ENCODE measurements at places on chromosomes 6 and 20.

DNA sequence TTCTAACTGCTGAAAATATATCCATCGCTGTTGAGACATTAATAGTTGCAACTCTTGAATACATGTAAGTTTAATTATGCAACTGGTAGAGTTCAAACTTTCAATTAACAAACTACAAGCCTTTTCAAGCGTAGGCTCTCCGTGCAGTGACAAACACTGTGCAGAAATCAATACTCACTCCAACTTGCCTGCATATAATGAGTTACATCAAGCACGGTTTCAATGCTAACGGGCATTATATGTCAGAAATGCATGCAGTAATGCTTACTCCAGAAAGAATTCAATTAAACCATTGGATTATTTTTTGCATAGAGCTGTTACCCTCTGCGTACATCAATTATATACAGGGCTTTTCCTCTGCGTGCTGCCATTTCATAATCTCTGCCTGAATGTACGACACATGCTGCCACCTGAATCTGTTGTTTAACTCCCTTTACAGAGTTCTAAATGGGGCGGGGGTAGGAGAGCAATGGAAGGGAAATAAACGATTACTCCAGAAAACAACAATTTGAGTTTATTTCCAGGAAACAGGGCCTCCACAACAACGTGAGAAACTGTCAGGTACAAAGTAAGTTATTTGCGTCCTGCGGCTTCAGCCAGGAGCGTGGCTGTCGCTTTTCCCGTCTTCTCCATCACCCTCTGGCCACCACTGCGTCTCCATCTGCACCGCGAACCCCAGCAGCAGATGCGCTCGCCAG is 1.8 kb downstream of the PTPRK start:
- no peak for DNase-seq

GRCh38 chr20:60137657-60138245 is 179.5 kb downstream of the CDH26 start:
- DNase-seq, result no peak

DNA sequence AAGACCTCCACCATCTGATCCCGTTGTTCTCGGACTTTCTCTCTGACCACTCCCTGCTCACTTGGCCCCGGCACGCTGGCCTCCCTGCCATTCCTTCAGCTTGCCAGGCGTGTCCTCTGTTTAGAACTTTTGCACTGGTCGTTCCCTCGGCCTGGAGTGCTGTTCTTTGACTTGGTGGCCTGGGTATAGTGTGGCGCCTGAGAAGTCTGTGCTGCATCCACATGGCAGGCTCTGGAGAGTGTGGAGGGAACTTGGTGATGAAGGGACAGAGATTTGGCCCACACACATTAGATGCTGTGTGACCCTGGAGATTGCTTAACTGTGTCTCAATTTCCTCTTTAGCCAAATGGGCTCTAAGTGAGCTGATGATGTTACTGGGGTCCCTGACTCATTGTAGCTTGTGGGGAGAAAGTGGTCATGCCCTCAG is 13.0 kb upstream of the TGM2 start:
- no peak for DNase-seq

DNA sequence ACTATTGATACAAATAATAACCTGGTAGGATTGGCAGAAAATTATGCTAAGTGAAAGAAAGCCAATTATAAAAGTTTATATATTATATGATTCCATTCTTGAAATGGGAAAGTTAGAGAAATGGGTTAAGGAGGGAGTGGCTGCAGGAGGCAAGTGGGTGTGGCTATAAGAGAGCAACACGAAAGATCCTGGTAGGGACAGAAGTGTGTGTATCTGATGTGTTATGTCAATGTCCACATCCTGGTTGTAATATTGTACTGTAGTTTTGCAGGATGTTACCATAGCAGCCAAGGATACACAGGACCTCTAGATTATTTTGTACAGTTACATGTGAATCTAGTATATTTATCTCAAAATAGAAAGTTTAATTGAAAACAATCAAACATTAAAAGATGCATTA is 46.8 kb downstream of the SNX5 start:
- no peak for DNase-seq

DNA sequence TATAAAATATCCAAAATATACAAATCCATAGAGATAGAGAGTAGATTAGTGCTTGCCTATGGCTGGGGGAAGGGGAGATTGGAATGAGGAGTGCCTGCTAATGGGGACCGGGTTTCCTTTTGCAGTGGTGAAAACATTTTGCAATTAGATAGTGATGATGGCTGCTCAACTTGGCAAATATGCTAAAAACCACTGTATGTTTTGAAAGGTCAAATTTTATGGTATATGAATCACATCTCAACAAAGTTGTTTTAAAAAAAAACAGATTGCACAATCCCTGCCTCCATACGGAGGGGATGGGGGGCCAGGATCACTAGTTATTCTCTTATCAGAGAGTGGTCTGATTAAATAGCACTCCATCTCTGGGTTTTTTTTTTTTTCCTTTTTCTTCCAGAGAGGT is 76.9 kb upstream of the RIPOR2 start:
- no peak for DNase-seq

DNA sequence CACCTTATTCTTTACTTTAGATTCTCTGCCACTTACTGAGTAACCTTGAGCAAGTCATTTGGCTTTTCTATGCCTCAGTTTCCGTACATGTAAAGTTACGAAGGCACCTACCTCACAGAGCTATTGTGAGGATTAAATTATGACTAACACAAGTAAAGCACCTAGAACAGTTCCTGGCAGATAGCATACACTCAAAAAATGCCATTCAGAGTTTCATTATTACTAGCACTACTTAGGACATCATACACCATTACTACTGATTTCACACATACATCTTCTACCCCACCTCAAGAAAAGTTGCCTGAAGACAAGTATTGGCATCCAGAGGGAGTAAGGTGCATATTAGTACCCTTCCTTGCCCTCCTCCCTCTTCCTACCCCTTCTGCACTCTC is 107.8 kb downstream of the OGFRL1 start:
- DNase-seq, result no peak

GRCh38 chr20:44071057-44071456 is 115.9 kb downstream of the JPH2 start:
- DNase-seq, result no peak

DNA sequence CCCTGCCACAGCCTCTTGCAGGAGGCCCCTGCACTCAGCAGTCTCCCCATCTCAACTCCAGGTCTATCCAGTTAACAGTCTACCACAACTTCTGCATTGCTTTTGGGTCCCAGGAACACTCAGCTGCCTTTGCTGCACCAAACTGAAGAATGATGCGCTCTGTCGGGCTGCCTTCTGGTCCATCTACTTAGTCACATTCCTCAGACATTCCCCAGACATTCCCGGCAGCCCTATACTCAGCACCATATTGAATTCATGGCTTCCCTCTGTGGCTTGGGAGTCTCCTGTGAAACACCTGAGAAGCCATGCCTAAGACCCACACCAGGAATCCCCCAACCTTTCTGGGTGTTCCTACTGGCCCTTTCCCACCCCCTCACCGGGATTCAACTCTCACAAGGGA is 99.6 kb upstream of the COL21A1 start:
- DNase-seq, result no peak

GRCh38 chr6:14434916-14435690 is 317.5 kb downstream of the CD83 start:
- no peak for DNase-seq

DNA sequence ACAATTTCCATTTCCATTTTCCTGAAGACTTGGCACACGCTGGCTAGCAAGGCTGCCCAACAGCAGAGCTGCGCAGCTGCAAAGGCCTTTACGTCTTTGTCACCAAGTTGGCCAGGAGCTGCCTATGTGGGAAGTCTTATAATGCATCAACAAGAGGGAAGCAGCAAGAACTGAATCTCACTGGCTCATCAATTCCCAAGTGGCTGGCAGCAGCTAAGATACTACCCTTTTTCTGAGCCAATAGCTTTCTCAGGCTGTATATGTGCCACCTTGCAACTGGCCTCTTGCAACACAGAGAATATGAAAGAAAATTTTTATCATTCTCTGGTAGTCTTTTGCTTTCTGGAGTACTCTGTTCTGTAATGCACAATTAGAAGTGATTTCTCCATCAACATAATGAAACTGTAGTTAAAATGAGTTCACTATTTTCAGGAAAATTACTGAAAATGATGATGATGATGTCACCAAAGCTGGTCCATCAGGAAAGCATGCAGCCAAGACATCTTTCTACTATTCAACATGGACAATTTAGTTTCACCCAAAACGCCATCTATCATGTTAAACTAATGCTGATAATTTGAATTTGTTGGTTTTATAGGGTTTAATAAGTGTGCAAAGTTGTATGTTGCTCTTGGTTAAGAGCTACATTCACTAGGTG is 97.3 kb upstream of the FOXA2 start:
- DNase-seq, result no peak

- DNase-seq, result no peak
Measured at GRCh38 chr6:62037445-62037844, 248.6 kb downstream of the KHDRBS2 start.

DNA sequence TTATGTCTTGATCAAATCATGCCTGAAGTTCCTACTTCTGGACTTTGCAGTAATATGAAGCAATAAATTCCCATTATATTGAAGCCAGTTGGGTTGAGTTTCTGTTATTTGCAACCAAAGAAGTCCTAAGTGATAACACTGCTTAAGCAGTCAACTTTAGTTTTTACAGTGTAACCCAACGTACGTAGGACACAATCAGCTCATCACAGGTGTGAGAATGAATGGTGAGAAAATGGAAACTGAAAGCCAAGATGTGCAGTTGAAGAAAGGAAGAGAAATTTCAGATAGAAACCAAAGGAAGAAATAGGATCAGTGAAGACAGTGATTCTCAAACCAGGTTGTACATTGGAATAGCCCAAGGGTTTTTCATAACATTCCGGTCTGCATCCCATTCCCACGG is 211.4 kb upstream of the ZFP64 start:
- no peak for DNase-seq

DNA sequence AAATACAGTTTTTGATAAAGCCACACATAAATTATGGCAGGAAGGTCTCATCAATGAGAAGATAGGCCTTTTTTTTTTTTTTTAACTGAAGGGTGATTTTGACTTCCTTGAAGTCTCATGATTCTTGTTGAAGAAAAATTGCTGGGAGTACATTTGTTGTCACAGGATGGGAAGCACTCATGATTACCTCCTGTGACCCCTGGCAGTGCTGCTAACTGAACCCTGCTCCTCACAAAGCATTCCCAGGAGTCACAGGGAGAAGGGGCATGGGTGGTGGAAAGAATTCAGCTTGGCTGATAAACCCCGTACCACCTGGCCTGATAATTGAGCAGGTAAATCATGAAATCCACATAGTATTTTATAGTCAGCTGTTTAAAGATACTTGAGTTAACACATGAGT is 86.9 kb downstream of the CD109 start:
- no peak for DNase-seq

Measured in retina (tissue), 1 donor.